ENCODE measurements at places on chromosomes 7 and 10.
A peak's percentile ranks its signal among the peaks of the same experiment; 100 is the strongest.

- DNase-seq: no peak
Measured at GRCh38 chr10:132417257-132417910, 20.4 kb downstream of the PWWP2B start.

DNA sequence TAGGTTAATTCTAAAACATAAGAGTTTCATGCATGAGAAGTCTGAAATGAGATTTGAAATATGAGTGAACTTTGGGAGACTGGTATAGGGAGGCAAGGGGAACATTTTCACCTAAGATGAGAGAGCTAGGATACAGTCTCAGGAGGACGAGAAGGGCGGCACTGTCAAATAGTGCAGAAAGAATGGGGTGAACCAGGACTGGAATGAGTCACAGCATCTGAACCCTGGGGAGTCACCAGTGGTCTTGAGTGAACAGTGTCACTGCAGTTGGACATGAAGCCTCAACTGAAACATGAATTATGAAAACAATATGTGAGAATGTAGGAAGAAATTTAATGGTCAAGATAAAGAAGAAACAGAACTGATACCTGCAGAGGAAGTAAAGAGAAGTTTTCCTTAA is 33.8 kb downstream of the GNG11 start:
- no peak for DNase-seq

DNA sequence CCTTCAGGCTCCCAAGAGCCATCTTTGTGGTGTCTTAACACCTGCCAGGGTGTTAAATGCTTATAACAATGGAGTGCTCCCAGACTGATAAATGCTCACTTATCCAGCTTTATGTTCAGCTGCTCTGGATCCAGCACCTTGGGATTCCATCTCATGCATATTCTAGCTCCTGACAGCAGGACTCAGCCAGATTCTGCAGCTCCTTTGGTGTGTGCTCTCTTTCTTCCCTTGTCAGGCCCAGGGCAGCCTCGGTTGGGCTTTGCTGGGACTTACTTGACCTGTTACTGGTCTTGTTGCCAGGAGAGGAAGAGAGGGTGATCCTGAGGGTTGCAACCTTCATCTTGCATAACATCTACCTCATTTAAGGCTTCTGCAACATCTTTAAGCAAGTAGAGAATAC is 59.4 kb upstream of the CCNY start:
- no peak for DNase-seq

- DNase-seq: no peak
Measured at GRCh38 chr10:113316506-113316905, 236.3 kb upstream of the HABP2 start.

DNA sequence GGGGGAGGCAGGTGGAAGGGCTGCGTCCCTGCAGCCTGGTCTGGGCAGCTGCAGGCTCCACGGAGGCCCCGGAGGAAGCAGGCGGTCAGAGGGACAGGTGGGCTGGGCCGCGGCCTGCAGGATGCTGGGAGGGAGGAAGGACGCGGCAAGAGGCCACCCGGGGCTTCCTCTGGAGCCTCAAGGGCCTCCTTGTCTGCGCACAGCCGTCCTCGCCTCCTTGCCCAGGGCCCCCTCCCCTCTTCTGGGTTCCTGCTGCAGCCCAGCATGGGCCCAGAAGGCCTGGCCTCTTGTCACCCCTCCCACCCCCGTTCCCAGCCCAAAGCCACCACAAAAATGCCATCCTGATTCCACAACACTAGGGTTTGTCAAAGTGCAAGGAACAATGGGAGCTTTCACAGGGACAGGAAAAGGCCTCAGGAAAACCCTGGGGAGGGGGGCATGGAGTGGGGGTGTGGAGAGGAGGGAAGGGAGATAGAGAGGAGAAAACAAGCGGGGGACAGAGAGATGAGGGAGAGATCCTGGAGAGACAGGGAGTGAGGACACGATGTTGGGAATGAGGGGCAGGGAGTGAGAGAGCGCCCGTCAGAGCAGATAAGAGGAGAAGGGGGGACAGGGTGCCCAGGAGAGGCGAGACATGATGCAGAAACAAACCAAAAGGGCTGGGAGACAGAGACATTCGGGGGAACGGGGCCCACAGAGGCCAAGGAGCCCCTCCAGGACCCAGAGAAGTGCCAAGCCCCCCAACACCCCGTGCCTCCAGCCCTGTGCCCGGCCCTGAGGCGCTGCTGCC is 41.8 kb downstream of the ZCCHC24 start:
- DNase-seq: no peak

DNA sequence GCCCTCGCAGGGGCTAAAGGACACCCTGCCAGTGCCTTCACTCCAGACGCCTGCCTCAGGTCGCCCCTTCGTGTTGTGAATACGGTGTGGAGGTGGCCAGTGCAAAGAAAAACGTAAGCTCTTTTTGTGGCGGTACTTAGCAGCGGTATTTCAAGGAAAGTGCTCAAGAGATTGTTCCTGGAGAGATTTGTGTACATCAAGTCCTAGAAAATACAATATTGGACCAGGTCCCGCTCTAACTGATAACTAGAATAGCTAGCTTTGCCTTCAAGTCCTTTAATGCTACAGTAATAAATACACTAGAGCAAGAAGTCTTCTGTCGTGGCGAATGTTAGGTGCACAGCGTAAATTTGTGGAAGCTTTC is 689 bp downstream of the PLCE1 start:
- no peak for DNase-seq

- peak; percentile 79 for DNase-seq
Measured at GRCh38 chr10:94403380-94404213, 1.3 kb downstream of the TBC1D12 start.

GRCh38 chr10:118369641-118370205 is 27.6 kb upstream of the FAM204A start:
- DNase-seq: no peak

- no peak for DNase-seq
Measured at GRCh38 chr10:117551330-117552155, 9.0 kb downstream of the EMX2 start.

DNA sequence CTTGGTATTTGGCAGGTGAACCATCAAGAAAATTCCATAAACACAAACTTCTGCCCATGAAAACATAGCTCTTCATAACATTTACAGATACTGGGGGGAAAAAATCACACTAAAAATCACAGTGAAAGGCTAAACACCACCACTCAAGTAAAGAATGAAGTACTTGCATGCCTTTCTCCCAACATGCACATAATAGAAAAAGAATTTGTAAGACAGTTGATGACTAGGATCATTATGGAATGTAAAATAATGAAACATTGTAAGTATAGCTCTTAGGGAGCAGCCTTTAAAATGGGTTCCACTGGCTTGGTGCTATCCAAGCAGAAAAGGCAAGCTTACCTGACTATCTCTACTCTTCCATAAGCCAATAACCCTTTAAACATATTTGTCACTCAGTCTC is 299.9 kb upstream of the LRRN3 start:
- DNase-seq: no peak

GRCh38 chr7:21671859-21672258 is 129.0 kb downstream of the DNAH11 start:
- DNase-seq: peak; percentile 8

Measured in KBM-7 (cell line).